T47D (cell line): ENCODE measurements at places on chromosomes 11 and 22.

DNA sequence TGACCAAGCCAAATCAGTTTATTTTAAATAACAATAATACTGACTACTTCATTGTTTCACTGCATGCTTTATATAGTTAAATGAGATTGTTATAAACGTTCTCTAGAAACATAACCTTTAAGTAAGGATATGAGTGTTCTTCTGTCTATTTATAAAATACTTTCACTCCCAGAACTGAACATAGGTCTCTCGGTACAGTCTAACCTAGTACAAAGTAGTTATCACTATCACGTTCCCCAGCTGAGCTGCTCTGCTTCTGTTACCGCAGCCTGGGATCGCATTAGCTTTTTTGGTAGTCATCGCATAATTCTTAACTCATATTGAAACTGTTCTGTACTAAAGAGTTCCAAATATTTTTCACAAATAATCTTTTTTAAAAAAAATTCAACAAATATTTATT is 143.6 kb downstream of the WNT11 start:
- DNase-seq = no peak

GRCh38 chr22:23128269-23129108 is 13.3 kb downstream of the RSPH14 start:
- DNase-seq = peak; percentile 52

DNA sequence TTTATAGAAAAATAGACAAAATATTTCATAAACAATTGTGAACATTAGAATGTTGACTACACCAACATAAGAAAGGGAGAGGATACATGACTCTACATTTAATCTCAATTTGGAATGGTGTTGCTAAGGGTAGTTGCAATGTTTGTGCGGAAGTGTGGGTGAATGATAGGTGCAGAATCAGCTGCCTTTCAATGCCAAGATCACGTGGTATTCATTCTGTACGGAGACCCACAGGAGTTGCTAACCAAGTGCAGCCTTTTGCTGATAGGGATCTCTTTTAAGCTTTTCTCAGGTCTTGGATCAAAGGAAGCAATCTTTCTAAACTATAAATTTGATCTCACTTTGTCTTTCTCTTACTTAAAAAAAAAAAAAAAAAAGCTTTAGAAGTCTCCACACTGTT is 29.8 kb upstream of the CTSC start:
- no peak for DNase-seq

GRCh38 chr11:11230802-11231562 is 122.1 kb downstream of the CSNK2A3 start:
- DNase-seq = peak; percentile 10

DNA sequence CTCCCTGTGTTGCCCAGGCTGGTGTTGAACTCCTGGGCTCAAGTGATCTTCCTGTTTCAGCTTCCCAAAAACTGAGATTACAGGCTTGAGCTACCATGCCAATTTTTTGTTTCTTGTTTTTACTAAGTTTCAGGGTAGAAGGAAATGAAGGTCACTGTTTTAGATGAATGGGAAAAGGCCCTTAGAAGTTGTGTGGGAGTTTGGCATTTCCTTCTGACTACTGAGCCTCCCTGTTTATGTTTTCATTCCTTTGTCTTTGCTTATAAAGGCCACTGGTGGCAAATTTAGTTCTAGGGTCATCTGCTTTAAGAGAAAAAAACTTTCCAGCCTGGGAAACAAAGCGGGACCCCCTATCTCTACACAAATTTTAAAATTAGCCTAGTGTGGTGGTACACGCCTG is 22.1 kb downstream of the SRPRA start:
- DNase-seq = no peak

DNA sequence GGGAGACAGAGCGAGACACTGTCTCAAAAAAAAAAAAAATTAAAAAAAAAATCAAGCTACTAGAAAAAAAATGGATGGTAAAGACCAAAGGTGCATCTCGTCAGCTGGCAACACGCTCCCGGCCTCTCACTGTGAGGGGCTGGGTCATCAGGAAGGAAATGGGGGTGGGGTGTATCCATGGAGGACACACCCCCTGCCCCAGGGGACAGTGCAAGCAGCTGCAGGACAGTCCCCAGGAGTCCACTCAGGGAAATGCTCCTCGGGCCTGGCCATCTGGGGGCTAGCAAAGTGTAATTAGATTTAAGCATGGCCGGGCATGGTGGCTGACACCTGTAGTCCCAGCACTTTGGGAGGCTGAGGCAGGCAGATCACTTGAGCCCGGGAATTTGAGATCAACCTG is 23.1 kb downstream of the TTLL1 start:
- no peak for DNase-seq

GRCh38 chr11:36574486-36574885 is 6.7 kb downstream of the RAG1 start:
- DNase-seq = no peak

- no peak for DNase-seq
Measured at GRCh38 chr11:86251345-86251744, 6.8 kb downstream of the EED start.

- no peak for DNase-seq
Measured at GRCh38 chr11:36254713-36255112, 34.5 kb downstream of the COMMD9 start.
